ENCODE measurements at places on chromosomes 13 and 19.

DNA sequence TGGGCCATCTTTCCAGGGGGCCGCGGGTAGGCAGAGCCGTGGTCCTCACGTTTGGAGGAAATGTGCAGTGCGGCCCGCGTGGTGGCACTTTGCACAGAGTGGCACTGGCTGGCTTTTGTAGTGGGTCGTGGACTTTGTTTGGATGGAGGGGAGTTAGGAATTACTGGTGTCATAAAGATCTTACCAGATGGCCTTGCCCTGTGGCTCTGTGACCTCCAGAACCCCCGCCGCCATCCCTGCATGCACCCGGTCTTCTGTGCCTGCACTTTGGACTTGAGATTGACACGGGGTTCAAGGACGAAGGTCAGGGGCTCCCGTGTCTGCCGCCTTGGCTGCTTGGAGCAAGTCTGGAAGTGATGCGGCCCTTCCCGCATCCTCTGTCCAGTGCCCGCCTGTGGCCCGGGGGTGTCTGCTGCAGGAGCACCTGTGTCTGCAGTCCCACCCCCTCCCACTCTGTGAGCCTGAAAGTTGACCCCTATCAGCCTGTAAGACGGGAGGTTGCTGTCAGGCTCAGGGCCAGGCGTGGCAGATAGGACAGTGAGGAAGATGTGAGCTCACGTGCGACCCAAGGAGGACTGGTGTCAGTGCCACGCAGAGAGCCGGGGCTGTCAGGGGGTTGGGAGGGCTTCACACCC lies 2.2 kb downstream of the GNA11 start:
- no peak for DNase-seq

GRCh38 chr13:34300559-34300958 lies 482.6 kb downstream of the RFC3 start:
- no peak for DNase-seq

- DNase-seq = no peak
Measured at GRCh38 chr13:28282451-28282850, 144.1 kb downstream of the PAN3 start.

DNA sequence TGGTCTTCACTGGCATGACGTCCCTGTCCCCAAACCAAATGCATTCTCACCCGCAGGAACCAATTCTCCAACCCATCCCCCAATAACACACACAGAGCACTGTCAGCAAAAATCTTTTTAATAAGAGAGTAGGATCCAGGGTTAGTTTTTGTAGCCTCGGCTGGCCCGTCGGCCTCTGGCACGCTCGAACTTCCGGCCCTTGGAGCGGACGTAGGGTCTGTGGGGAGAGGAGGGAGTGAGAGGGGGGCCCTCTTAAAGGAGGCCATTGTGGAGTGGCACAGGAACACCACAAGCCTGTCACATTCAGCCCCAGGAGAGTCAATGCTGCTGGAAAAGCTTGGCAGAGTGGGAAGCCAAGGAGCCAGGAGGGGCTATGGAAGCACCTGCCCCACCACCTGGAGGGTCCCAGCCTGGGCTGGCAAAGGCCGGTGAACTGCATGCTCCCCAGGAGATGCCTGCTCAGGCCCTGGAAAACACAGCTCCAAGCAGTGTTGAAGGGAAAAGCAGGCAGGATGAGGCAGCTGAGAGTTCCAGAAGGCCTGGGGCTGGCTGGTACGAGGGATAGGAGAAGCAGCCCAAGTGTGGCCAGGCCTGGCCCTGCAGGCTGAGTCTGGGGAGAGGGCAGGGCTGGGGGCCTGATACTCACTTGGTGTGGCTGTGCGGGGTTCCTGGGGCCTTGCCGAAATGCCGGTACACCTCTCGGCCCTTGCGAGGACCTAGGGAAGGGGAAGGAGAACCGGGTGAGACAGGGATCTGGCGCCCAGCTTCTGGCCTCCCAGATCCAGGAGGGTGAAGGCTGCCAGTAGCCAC lies 560 bp upstream of the FAM83E start:
- no peak for DNase-seq

GRCh38 chr19:41565379-41565720 lies 10.6 kb upstream of the CEACAM21 start:
- no peak for DNase-seq
